ENCODE measurements at places on chromosomes 16 and 17.
A peak's percentile ranks its signal among the peaks of the same experiment; 100 is the strongest.

- DNase-seq: no peak
Observed at GRCh38 chr16:80203821-80204220, 337.0 kb upstream of the DYNLRB2 start.

GRCh38 chr16:47565454-47565853, 104.3 kb downstream of the PHKB start:
- DNase-seq: peak; percentile 88

GRCh38 chr16:1762196-1762878, 9.0 kb downstream of the NME3 start:
- no peak for DNase-seq

GRCh38 chr17:80874866-80875445, 116.7 kb upstream of the CHMP6 start:
- no peak for DNase-seq

DNA sequence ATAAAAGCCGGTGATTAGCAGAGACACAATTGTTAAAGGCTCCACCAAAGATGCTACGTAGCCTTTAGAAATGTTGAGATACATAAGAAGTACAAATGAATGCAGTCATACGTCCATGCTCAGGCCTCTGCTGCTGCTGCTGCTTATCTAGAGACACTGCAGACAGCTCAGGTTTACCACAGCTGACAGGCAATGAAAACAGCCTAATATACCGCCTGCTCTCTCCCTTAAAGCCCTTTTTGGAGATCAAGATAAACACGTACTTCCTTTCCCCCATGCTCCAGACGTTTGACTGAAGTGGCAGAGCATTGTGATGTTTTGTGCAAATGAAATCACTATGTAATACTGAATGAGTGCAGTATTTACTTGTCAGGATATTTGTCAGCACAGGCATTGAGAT, 185.3 kb downstream of the AATF start:
- DNase-seq: no peak

DNA sequence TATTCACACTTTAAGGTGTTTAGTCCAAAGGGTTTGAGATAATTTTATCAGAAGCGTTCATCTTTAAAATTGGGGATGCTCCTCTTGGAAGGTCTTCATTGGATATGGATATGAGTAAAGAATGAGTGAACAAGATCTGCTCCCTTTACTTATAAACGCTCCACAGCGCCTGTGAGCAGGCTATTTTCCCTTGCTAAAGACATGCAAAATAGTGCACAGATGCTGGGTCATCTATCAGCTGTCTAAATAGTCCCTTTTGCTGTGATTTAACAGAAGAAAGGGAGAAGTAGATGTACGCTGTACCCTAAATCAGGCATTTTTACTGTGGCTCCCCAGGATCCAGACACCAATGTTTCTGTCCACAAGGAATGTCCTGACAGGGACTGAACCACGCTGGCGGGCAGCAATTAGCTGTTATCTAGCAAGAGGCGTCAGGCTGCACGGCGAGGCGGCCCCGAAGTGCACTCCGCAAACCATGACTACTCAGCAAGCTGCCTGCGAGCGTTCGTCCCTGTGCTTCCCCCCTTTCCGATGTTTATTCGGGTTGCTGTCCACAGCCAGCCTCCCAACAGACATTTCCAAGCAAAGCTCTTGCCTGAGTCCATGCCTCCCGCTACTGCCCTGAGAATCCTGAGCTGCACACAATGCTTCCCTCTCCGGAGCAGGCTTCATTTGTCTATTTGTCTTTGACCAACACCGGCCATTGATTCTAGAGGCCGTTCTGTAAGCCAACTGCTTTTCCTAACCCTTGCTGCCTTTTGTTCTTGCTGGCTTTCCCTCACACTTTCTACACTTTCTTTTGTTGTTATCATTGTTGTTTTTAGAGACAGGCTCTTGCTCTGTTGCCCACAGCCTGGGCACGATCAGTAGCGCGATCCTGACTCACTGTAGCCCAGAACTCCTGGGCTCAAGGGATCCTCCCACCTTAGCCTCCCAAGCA, 55.7 kb upstream of the CNEP1R1 start:
- no peak for DNase-seq

DNA sequence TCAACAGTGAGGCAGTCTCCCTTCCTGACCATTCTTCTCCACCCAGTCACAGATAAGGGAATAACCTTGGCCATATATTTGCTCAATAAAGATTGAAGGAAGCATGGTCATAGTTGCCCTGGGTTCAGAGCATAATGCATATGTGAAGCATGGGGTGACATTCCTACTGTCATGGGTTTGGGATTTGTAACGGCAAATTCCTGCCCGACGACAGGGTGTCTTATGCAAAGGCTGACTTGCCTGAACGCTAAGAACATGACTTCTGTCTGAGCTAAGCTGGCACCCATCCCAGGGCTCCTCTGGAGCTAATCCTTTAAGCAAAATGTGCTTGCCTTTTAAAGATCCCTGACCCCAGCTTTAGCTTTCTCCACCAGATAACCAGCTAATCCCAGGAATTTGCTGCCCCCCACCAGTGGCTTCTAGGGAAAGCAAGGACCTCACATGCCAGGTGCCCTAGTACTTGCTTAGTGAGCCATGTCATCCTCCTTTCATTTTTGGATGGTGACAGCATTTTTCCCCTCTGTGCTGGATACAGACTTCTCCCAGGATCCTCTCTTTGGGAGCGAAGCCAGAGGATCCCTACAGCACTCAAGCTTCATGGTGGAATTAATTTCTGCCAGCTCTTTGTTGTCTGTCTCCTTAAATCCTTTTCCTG, 11.7 kb downstream of the SLC7A6OS start:
- peak; percentile 44 for DNase-seq

- no peak for DNase-seq
Observed at GRCh38 chr17:28889996-28890395, 7.5 kb downstream of the FLOT2 start.

GRCh38 chr17:78572239-78573205, 4.7 kb downstream of the DNAH17 start:
- DNase-seq: no peak

- DNase-seq: peak; percentile 42
Observed at GRCh38 chr16:11914210-11915113, 1.3 kb downstream of the GSPT1 start.

DNA sequence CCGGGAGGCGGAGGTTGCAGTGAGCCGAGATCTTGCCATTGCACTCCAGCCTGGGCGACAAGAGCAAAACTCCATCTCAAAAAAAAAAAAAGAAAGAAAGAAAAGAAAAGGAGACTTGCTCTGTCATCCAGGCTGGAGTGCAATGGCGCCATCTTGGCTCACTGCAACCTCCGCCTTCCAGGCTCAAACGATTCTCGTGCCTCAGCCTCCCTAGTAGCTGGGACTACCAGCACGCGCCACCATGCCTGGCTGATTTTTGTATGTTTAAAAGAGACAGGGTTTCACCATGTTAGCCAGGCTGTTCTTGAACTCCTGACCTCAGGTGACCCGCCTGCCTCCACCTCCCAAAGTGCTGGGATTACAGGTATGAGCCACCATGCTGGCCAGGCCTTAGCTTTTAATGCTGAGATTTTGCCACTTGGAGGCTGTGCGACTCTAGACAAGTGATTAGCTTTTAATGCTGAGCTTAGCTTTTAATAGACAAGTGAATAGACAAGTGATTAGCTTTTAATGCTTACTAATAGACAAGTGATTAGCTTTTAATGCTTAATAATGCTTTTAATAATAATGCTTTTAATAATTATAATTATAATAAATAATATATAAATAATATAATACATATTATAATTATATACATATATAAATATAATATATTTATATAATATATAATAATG, 9.6 kb downstream of the LDAF1 start:
- DNase-seq: no peak

DNA sequence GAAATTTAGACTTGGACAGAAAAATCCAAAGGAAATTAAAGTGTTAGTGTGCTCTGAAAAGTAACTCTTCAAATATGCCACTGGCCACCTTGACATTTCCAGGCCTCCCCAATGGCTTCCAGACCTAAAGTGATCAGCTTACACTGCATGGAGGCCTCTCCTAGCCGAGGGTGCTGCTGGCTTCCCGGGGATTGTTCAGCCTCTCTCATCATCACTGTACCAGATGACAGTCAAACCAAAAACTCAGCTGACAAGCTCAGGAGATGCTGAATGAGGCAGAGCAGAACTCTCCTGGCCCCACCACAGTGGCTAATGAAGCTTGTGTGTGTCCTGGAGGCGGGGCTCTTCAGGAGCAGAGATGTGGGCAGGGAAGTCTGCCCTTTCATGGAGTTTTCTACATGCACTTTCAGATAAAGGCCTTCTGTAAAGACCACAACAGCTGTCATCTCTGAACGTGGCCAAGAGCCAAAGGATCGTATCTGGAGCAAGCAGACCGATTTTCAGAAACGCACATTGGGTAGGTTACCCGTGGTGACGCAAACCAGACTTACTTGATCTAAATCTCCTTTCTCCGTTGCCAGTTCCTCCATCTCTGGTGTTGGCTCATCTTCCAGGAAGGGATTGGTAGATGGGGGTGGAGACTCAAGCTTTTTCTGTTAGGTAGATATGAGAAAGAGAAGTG, 113.3 kb downstream of the VPS53 start:
- no peak for DNase-seq

DNA sequence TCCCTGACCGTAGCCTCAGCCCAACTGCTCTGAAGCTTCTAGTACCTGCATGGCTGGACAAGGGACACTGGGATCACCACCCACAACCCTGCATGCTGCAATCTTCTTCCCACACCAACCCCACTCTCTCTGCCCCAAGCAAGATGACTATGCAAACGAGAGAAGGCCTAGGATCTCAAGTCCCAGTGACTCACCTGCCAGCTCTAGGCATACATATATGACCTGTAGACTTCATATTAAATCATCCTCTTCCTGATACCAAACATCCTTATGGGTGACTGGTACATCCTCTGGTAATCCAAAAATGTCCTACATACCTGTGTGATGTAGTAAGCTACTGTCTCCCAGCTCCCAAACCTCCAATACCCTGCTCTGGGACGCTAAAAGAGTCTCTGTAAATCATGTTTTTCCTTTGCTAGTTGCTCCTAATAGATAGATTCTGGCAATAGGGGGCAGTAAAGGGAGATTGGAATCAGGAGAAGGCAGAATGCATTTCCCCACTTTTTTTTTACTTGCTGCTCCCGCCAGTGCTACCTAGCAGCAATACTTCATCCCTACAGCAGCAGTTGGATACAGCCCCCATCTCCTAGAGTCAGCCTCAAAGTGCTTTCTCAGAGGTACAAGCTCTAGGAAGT, 43.4 kb upstream of the SOX9 start:
- DNase-seq: no peak

GRCh38 chr17:1943436-1943831, 81.7 kb downstream of the RTN4RL1 start:
- no peak for DNase-seq

GRCh38 chr16:86181526-86181925, 282.6 kb downstream of the IRF8 start:
- no peak for DNase-seq

- peak; percentile 28 for DNase-seq
Observed at GRCh38 chr17:7530023-7530900, 18.6 kb upstream of the TNFSF12 start.

- DNase-seq: no peak
Observed at GRCh38 chr16:66042341-66042740, 324.1 kb upstream of the CDH5 start.

- peak; percentile 61 for DNase-seq
Observed at GRCh38 chr16:58025351-58026138, at the start of gene MMP15. TSS of gene MMP15 (plus strand) at chr16:58025754. CDS start at chr16:58026351, 597 bp downstream.

DNA sequence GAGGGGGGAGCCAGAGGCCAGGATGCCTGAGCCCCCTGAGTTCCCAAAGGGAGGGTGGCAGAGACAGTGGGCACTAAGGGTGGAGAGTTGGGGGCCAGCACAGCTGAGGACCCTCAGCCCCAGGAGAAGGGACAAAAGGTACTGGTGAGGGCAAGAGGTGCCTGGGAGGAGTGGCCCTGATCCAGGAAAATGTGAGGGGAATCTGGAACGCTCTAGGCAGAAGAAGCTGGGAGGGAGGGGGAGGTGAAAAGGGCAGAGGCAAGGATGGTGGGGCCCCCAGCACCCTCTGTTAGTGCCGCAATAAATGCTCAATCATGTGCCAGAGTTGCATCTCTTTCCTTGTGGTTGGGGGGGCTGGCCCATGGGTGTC, 1.1 kb downstream of the TCAP start:
- no peak for DNase-seq

DNA sequence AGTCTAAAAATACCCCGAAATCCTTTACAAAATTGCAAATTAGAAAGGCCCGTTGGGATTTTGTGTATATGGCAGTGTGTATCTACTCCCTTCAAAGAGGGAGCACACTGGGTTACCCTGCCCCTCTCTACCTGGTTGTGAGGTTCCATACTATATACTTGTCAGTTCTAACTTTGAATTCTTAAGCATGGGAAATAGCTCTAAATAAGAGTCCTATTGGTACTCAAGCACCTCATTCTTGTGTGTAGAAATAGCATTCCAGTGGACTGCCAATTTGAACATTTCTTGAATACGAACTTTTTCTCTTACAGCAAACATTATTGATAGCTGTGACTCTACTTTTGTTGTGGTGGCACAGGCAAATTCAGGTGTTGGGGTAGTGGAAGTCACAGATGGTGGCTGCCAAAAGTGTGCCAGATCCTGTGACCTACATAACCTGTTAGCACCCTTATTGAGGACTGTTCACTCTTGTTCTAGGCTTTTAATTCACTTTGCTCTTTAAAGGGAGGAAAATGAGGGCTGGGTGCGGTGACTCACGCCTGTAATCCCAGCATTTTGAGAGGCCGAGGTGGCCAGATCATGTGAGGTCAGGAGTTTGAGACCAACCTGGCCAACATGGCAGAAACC, 16.1 kb downstream of the ESRP2 start:
- no peak for DNase-seq

DNA sequence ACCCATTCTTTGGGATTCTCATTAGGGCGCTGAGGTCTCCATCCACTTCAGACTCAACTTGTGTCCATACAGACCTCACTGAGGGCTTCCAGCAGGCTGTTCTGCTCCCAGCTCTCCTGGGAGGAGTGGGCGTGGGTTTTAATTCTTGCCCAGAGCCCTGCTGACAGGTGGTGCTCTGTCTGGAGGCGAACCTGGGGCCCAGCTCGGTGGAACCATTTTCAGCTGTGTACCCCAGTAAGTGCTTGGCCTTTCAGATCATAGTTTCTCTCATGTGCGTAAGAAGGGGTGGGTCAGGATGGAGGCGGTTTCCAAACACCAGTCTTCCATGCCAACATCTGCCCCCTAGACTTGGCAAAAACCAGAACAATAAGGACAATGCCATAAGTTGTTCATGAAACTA, 21.4 kb upstream of the NKD1 start:
- DNase-seq: no peak

DNA sequence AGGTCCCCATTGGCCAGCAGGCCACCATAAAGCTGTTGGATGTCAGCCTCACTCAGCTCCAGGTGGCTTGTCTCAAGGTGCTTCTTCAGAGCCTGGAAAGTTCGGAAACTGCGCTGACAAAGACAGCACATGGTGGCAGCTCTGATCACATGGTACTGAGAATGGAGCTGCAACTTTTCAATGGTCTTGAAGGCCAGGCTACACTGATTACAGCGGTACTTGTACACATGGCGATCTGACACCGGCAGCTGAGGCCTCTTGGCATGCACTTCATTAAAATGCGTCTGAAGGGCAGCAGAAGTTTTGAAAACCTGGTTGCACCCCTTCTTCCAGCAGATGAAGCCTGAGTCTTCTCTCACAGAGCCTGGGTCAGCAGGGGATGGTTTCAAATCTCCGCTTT, 249.7 kb downstream of the ZFHX3 start:
- DNase-seq: no peak

GRCh38 chr16:2856061-2856670, 1.8 kb downstream of the PRSS22 start:
- no peak for DNase-seq

GRCh38 chr16:4859900-4860255, 12.6 kb downstream of the UBN1 start:
- DNase-seq: peak; percentile 32

- DNase-seq: no peak
Observed at GRCh38 chr16:55760310-55761001, 72.4 kb downstream of the CES1 start.
